ENCODE measurements at places on chromosomes 6 and 20.

GRCh38 chr6:42436825-42437224 lies 14.9 kb downstream of the TRERF1 start:
- no peak for DNase-seq

DNA sequence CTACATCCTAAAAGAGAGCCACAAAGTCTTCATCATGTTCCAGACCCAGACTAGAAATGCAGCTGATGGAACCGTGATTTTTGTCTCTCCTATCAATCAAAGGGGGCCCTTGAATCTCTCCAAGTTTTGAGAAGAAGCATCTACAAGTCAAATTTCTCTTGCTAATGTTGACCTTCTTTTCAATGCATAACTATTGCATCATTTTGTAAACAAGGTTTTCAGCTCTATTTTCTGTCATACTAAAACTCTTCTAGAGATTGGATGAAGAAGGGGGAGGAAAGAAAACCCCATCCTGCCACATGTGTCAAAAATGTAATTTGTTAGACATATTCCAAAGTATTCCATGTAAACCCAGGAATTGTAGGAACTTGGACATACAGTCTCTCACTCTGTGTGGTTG lies 169.2 kb downstream of the LMBRD1 start:
- no peak for DNase-seq

DNA sequence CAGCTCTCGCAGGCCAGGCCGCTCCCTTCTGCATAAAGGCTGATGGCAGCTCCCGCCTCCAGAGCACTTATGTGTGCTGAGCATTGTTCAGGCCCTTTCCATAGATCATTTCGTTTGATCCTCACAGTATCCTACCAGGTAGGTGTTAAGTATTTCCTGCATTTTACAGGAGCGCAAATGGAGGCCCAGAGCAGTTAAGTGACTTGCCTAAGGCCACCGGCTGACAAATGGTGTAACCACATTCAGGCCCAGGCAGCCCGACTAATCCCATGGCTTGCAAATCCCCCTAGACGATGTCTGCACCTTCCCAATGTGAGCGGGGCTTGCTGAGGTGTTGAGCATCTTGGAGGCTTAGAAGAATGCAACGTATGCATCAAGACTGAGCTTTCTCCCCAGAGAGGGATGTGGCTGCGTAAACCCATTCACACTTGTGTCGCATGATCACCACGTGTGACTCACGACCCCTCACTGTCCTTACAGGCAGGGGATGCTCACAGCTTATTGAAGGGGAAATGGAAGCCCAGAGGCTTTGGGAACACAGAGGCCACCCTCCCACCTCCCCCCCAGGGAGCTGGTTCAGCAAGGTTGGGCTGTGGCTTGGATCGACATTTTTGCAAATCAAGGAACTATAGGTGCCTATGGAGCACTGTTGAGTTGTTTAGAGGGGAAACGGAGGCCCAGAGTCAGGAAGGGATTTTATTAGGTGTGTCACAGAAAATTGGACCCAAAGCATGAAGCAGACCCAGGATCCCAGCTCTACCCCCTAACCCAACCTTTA lies 7.0 kb downstream of the BPIFB2 start:
- DNase-seq: no peak

DNA sequence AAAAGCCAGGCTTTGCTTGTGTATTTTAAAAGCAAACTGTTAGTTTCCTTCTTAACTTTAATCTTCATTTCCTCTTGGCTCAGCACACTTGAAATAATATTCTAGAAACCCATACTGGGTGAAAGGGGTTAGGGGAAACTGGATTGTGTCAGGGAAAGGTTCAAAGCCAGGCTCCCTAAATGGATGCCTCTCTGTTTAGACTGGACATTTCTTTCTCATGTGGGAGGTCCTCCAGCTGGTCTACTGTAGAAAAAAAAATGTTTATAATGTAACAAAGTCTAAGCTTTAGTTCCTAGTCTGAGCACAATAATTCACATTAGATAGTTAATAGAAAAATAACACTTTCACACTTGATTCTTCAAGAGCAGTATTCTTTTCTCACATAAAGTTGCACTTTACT lies 89.0 kb upstream of the AKIRIN2 start:
- no peak for DNase-seq

DNA sequence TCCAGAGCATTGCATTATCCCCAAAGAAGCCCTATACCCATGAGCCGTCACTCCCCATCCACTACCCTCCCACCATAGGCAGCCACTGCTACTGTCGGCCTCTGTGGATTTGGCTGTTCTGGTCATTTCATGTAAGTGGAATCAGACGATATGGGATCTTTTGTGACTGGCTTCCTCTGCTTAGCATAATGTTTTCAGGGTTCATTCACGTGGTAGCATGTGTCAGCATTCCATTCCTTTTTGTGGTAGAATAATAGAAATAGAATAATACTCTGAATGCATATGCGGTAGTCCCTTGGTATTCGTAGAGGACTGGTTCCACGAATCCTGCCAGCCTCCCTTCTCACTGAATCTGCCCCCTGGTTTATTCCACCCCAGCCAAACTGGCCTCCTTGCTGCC lies 402.6 kb upstream of the SULF2 start:
- no peak for DNase-seq

DNA sequence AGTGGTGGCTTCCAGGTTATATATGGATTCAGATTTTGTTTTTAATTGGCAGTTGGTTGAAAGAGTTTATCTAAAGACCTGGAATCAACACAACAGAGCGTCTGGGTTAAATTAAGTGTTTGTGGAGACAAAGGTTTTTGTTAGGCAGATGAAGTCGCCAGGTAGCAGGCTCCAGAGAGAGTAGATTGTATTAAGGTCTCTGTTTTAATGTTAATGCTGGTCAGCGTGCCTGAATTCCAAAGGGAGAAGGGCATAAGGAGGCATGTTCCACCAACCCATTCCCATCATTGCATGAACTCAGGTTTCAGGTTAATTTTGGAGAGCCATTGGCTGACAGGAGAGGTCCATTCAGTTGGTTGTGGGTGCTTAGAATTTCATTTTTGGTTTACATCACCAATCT lies 744.1 kb upstream of the GJE1 start:
- DNase-seq: no peak

DNA sequence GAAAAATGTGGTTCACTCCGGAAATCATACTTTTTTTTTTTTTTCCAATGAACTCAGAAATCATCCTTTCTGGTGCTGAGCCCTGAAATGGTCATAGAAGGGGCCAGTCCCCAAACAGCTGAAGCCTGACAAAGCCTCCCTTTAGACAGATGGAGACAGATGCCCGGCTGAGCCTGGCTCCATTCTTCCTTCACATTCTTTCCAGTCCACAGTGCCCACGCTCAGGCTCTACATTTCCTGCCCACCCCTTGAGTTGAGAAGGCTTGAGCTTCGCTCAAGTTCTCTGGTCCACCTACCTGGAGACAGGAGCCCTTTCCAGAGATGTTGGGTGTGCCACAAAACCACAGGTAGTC lies 41.2 kb downstream of the KCNK5 start:
- DNase-seq: no peak

GRCh38 chr6:35602133-35602946 lies 86.4 kb downstream of the FKBP5 start:
- DNase-seq: no peak

GRCh38 chr6:99745651-99746050 lies 139.0 kb downstream of the PRDM13 start:
- peak; percentile 9 for DNase-seq

- no peak for DNase-seq
Measured at GRCh38 chr6:25882051-25882496, 8.0 kb upstream of the SLC17A3 start.

GRCh38 chr6:33313105-33313708 lies 671 bp downstream of the TAPBP start:
- peak; percentile 58 for DNase-seq

GRCh38 chr6:14945461-14946185 lies 300.2 kb upstream of the JARID2 start:
- DNase-seq: no peak

DNA sequence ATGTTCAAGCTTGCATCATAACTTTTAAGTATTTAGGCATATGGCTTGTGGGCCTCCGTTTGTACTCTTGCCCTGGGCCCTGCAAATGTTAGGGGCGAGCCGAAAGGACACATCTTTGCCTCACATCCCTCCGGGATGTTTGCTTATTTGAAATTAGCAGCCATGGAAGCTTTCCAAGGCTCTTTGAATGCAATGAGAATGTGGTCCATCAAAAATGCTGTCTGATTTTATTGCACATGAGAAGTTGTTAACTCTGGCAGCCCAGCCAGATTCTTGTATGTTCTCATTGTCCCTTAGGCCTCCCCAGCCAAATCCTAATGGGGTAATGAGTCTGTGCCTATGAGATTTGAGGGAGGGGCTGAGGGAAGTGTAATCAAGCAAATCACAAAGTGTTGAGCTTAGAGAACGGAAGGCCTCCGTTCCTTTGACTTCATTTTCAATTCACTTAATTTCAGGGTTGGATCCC lies 261.2 kb upstream of the MARCKS start:
- peak; percentile 51 for DNase-seq

- DNase-seq: no peak
Measured at GRCh38 chr20:15630360-15630759, 942.9 kb downstream of the KIF16B start.

DNA sequence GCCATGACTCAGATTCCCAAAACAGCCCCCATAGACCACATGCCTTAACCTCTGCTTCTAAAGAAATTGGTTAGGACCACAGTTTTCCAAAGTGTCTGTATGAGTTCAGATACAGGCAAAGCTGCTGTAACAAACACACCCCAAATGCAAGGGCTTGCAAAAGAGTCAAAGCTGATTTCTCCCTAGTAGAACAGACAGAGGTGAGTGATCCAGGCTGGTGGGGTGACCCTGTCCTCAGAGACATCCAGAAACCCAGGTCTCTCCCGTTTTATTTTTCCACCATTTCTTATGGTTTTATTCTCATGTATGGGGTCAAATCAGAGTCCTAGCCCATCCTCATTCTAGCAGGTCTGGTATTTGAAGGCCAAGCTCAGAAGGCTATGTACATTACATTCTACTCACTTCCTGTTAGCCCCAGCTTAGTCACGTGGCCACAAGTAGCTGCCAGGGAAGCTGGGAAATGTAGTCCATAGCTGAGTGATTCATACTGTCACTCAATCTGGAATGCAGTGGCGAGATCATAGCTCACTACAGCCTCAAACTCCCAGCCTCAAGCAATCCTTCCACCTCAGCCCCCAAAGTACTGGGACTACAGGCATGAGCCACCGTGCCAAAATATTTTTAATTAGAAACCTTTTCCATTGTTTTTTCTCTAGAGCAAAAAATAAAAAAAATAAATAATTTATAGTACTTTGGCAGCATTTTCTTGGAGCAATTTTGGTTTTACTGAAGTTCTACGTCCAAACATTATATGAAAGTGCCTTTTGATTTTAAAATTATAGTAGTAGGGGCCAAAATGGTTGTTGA lies 175.2 kb downstream of the ZMYND8 start:
- peak; percentile 77 for DNase-seq

GRCh38 chr20:21437816-21438215 lies 40.5 kb upstream of the NKX2-4 start:
- no peak for DNase-seq

GRCh38 chr6:43308101-43308989 lies at the start of gene CRIP3:
Gene CRIP3, minus strand, starts transcription at chr6:43308826. Its CDS starts 34 bp downstream, at chr6:43308792.
- peak; percentile 67 for DNase-seq

DNA sequence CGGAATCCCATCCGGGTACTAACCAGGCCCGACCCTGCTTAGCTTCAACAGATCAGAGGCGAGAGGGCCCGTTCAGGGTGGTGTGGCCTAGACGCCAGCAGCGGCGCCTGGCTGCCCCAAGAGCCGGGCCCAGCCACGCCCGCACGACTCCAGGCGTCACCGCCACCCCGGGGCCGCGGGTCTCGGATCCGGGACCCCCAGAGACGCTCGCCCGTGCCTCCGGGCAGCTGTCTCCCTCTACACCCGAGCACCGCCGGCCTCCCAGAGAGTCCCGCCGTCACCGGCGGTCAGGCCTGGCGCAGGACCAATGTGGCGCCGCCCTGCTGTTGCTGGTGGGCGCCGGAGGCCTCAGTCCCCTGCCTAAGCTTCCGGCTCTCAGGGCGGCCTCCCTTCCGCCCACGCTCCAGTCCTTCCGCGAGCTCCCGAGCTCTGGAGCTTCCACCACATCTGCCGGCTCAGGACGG lies 441.2 kb upstream of the DEFB115 start:
- peak; percentile 85 for DNase-seq

- DNase-seq: no peak
Measured at GRCh38 chr6:107209406-107210305, 94.3 kb upstream of the BEND3 start.

- no peak for DNase-seq
Measured at GRCh38 chr6:158610319-158610968, 34.1 kb downstream of the DYNLT1 start.

GRCh38 chr6:22112461-22112860 lies 184.4 kb downstream of the PRL start:
- no peak for DNase-seq

DNA sequence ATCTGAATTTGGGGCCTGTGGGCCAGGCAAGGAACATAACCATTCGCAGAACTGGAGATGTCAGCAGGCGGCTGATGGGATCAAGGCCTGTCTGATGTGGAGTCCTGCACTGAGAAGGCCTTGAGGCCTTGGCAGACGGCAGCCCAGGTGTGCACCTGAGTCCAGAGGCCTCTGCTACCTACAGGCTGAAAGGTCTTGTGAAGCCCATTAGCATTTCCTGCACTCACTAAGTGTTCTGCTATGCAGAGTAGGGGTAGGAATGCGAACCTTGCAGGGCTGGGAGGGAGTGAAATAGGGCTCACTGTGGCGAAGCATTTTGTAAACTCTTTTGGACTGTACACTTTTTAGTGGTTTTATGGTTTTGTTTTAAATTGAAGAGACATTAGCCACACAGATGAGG lies 48.3 kb upstream of the RNF24 start:
- DNase-seq: no peak

DNA sequence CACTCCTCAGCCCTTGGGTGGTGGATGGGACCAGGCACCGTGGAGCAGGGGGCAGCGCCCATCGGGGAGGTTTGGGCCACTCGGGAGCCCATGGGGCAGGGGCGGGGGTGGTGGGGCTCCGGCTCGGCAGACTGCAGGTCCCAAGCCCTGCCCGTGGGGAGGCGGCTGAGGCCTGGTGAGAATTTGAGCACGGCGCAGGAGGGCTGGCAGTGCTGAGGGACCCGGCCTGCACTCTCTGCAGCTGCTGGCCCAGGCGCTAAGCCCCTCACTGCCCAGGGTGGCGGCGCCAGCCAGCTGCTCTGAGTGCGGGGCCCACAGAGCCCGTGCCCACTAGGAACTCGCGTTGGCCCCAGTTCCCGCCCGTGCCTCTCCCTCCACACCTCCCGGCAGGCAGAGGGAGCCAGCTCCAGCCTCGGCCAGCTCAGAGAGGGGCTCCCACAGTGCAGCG lies 182.1 kb upstream of the OPRM1 start:
- DNase-seq: no peak

GRCh38 chr20:14745830-14746229 lies 408.4 kb upstream of the FLRT3 start:
- no peak for DNase-seq

- no peak for DNase-seq
Measured at GRCh38 chr6:166655251-166655650, 28.2 kb upstream of the RPS6KA2 start.

- peak; percentile 78 for DNase-seq
Measured at GRCh38 chr6:117265410-117266256, at the start of gene VGLL2. Gene VGLL2, plus strand, starts transcription at chr6:117265558. Its CDS starts 206 bp downstream, at chr6:117265764.

All from Daoy (cell line).